NCI-H526 (cell line): ENCODE measurements at places on chromosomes 4 and X.

DNA sequence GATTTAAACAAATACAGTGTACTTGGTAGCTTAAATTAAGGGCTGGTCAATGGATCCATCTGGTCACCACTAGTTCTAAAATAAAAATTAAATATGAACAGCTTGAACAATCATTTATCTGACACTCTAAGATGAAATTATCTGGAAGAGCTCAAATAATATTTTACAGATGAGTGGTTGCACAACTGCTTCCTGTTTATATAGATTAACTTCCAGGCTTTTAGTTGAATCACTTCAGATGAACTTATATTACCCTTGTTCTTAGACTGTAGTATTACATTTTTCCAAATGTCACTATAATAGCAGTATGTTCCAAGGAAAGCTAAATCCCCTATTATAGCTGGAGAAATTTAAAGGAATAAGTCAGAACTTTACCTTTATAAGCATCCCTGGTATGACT, 92.4 kb upstream of the SMIM10 start:
- no peak for DNase-seq

- no peak for DNase-seq
These were observed 171.7 kb downstream of the SLIT2 start for GRCh38 chr4:20423420-20423819.

DNA sequence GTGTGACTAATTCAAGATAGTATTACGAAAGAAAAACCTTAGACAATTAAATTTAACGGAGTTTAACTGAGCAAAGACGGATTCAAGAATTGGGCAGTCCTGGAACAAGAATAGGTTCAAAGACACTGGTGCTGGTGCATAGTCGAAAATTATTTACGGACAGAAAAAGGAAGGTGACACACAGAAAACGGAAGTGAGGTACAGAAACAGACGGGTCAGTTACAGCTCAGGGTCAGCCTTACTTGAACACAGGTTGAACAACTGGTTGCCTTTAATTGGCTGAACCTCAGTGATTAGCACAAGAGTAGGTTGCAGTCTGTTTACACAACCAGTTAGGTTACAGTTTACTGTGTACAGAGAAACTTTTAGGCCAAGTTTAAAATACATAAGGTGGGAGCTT, 31.5 kb downstream of the KLHL8 start:
- DNase-seq = no peak

DNA sequence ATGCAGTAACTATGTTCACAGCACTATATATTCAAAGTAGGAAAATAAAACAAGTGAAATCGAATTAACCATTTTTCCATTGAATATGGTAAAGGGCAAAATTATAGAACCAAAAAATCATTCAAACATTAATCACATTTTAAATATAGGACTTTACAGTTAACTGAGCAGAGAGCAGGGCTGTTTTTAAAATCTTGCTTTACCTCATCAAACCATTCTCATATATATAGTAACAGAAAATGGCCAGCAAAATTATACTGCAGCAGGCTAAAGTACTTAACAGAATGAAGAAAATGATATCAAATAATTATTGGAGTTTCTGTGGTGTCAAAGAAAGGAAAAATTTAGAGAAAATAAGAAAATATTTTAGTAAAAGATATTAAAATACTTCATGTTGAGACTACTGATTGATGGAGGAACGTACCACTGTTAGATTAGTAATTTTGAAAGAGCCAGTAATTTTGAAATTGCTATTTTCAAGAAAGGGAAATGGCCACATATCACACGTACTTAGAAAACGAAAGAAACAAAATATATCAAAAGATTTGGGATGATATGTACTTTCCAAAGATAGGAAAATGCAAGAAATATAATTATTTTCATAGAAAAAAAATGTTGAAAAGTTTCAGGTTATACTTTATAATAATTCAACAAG, 813.7 kb downstream of the DMD start:
- no peak for DNase-seq

- no peak for DNase-seq
These were observed 587 bp downstream of the CD99 start for GRCh38 chrX:2691543-2692220.

- no peak for DNase-seq
These were observed 59.7 kb downstream of the LRRC66 start for GRCh38 chr4:51960486-51960885.

DNA sequence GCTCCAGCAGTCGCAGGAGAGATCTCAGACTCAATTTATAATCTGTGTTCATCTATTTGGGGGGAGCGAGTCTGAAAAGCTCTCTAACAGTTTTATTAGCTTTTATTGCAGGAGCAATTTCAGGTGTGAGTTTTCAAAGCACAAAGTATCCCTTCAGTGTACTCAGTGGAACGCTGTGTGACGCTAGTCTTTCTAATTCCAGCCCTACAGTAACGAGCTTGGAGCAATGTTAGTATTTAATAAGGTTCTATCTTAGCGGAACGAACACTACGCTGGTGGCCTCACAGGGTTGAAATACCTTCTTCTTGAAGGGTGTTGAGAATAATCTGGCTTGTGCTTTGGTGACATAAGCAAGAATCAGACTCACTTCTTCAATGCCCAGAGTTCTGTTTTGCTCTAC, 8.4 kb downstream of the HS3ST1 start:
- no peak for DNase-seq

- no peak for DNase-seq
These were observed 366.2 kb upstream of the PITX2 start for GRCh38 chr4:110989125-110989524.

- no peak for DNase-seq
These were observed 19.9 kb downstream of the DCHS2 start for GRCh38 chr4:154471526-154472331.

- DNase-seq = peak; percentile 23
These were observed 42.0 kb downstream of the MAP7D3 start for GRCh38 chrX:136209016-136209738.

- no peak for DNase-seq
These were observed 459.0 kb downstream of the PDGFC start for GRCh38 chr4:156512622-156513021.
